ENCODE measurements at places on chromosomes 12 and 14. TPM values are rescaled to one million over a fixed set of nuclear protein-coding genes. Genes with fewer than 3 reads are reported as not detected.

NACA gene
- polyA plus RNA-seq, result 1,522 TPM

HOXC11 gene
- polyA plus RNA-seq, result not detected

PAH gene
- polyA plus RNA-seq, result not detected

CIPC gene
- polyA plus RNA-seq, result 26.8 TPM

RAB3IP gene
- polyA plus RNA-seq, result 9.2 TPM

DHRS2 gene
- 0.11 TPM for polyA plus RNA-seq

RHOJ gene
- 25.9 TPM for polyA plus RNA-seq

FGF23 gene
- polyA plus RNA-seq, result 0.19 TPM

STAC3 gene
- polyA plus RNA-seq, result 488 TPM

ATL1 gene
- polyA plus RNA-seq, result 6.1 TPM

TEX22 gene
- 0.90 TPM for polyA plus RNA-seq

BDKRB1 gene
- 0.65 TPM for polyA plus RNA-seq

GZMB gene
- not detected for polyA plus RNA-seq

SYNE3 gene
- polyA plus RNA-seq, result 9.2 TPM

CNTN1 gene
- 17.3 TPM for polyA plus RNA-seq

AMN gene
- 0.16 TPM for polyA plus RNA-seq

KRT6A gene
- not detected for polyA plus RNA-seq

TMED8 gene
- polyA plus RNA-seq, result 5.7 TPM

TAS2R20 gene
- polyA plus RNA-seq, result 1.4 TPM

COX8C gene
- 0.44 TPM for polyA plus RNA-seq

All from forelimb muscle (tissue), 1 donor.